Left lung (tissue), 14 donors: ENCODE measurements at places on chromosomes 12 and 14. TPM values are rescaled to one million over a fixed set of nuclear protein-coding genes. Genes with fewer than 3 reads are reported as not detected.

Gene CLEC6A
- total RNA-seq, result 0.42 TPM

Gene TXNDC16
- 6.2 TPM for total RNA-seq

Gene C3AR1
- total RNA-seq, result 66.4 TPM

Gene AMN
- 23.2 TPM for total RNA-seq

Gene C12orf54
- total RNA-seq, result not detected

Gene TMEM233
- 0.79 TPM for total RNA-seq

Gene LHX5
- total RNA-seq, result not detected
